ENCODE measurements at places on chromosomes 12 and 14. TPM values are rescaled to one million over a fixed set of nuclear protein-coding genes. Genes with fewer than 3 reads are reported as not detected.

Gene PNP
- polyA plus RNA-seq, result 31.0 TPM

DNA sequence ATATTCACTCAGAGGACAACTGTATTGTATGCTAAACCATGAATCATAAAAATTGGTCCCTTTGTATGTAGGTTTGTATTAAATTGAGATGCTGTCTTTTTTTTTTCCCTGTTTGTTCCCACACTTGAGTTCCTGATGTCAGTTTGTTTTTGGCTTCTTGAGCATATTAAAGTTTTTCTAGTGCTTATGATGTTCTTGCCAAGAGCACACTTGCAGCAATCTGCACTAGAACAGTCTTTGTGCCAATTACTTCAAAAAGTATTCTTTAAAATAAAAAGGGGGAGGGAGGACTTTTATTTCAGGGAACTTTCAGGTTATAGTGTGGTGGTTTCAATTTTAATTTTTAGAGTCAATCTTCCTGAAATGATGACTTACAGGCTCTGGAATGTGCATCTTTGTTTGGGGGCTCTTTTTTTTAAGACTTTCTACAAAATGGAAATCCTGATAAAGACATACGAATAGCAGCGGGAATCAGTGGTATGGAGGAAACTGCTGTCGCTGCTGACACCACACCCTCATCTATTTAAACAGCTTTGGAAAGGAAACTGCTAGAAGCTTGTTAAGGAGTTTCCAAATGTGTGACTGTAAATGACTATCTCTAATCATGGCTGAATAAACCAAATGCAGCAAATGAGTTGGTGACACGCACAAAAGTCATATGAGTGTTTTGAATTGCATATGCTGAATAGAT lies 188.6 kb downstream of the EGLN3 start:
- DNase-seq, result no peak

DNA sequence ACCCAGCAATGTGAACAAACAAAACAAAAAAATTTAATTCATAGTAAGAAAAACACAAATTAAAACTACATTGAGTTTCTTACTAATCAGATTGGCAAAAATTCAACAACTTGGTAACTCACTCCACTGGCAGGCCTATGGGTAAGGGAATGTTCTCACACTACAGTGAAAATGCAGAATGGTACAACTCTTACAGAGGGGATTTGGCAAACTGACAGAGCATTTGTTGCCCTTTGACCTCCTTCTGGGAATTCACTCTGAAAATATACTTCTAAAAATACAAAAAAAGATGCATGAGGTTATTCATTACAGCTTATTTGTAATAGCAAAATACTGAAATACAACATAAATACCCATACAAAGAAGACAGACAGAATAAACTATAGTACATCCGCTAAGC lies 32.8 kb downstream of the ABCD2 start:
- DNase-seq, result peak; percentile 31

- no peak for DNase-seq
These were observed 173.2 kb upstream of the HMGA2 start for GRCh38 chr12:65651060-65651459.

DNA sequence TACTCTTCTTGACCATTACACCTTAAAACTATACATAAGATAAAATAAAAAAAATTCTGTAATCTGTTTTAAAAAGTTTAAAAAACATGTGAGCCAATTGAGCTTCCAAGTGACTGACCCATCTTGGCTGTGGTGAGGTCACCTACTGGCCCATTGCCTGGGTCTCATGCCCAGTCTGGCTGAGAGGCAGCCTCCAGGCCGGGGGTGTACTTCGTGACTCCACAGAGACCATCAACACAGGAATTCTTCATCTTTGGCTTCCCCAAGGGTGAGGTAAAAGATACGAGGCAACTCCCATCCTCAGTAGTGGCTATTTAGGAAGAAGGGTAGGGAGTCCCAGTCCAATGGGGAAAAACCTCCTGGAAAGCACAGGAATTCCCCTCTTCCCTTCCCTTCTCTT lies 113.2 kb downstream of the APAF1 start:
- DNase-seq, result no peak

- DNase-seq, result no peak
These were observed 17.7 kb downstream of the SMIM41 start for GRCh38 chr12:52097045-52097666.

Data from right lung (tissue), 10 donors.